ENCODE measurements at places on chromosomes 3 and 15.

GRCh38 chr3:197750396-197750831 is 731 bp downstream of the FYTTD1 start:
- peak; percentile 66 for DNase-seq

GRCh38 chr3:82133070-82133606 is 371.7 kb upstream of the GBE1 start:
- peak; percentile 37 for DNase-seq

DNA sequence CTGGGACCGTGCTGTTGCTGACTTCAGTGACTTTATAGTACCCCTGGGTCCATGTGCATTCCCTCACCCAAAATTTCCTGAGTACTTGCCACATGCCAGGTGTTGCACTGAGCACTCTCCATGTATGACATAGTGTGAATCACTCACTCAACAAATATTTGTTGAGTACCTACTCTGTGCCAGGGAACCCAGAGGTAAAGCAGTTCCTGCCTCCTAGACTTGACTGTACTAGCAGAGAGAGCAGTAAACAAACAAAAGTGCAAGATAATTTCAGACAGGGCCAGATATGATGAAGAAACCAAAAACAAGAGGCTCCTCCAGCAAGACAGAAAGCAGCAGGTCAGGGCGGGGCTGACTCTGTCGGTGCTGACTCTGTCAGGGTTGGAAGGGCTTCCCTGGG is 12.2 kb downstream of the TGM4 start:
- DNase-seq = no peak

DNA sequence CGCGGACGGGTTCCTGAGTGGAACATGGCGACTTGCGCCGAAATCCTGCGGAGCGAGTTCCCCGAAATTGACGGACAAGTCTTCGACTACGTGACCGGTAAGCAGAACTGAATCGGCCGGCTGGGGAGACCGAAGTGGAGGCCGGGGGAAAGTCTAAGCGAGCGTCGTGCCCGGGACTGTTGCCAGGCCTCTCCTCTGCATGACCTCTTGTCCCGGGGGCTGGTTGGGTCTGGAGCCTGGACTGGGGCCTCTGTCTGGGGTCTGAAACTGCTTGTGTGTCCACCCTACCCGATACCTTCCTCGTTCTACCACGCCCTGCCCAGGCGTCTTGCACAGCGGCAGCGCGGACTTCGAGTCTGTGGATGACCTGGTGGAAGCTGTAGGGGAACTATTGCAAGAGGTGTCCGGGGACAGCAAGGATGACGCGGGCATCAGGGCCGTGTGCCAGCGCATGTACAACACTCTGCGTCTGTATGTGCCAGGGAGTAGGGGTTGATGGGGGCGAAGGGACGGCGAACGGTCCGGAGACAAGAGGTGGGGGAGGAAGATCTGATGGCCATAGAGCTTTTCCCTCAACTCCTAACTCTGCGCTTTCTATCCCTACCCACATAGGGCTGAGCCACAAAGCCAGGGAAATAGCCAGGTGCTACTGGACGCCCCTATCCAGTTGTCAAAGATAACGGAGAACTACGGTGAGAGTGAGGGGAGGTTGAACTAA is at the start of gene ABCF3:
ABCF3 (plus strand) TSS at position 16 of the 718 bp plus-strand sequence; CDS start at position 25, 9 bp downstream.
- DNase-seq = no peak

GRCh38 chr15:45150481-45150880 is 20.7 kb downstream of the DUOX1 start:
- no peak for DNase-seq

DNA sequence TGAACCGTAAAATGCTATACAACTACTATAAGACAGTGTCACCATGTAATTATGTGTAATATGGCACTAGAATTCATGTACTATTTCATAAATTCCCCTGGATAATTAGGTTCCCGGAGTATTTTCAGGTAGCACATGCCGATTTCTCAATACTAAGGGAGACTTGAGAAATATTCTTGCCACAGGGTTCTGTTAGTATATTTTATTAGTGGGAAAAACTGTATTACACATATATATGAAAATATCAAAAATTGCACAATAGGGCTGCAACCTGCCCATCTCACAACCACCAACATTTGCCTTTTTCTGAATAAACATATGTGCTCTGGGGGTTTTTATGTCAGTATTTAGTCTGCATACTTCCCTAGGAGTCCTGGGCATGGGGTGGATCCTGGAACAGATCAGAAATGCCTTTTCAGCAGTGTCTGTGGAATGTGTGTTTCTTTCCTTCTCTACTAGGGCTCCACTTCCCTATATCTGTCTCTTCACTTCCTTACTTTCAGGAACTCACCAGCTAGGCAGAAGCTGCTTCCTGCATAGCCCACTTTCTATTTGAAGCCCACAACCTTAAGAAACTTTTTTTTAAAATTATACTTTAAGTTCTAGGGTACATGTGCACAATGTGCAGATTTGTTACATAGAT is 87.5 kb downstream of the RPL39L start:
- DNase-seq = no peak

DNA sequence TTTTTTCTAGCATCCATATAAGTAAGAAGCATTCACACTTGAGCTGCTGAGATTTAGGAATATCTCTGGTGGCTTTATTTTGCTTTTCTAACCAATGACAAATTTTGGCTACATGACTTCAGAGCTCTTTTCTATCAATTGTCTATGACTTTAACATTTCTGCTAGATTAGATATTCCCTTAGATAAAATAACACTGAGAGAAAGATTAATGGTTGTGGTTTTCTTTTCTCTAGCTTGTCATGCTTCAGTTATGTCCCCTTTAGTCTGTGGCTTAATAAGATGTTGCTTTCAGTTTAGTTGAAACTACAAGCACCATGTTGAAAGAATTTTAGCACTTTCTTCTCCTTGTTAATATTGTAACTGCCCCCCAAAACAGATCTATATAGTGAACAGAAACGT is 665.6 kb upstream of the CCDC54 start:
- no peak for DNase-seq
